ENCODE measurements at places on chromosomes 7 and 10.

GRCh38 chr10:96264938-96265337 is 6.4 kb downstream of the BLNK start:
- no peak for DNase-seq

DNA sequence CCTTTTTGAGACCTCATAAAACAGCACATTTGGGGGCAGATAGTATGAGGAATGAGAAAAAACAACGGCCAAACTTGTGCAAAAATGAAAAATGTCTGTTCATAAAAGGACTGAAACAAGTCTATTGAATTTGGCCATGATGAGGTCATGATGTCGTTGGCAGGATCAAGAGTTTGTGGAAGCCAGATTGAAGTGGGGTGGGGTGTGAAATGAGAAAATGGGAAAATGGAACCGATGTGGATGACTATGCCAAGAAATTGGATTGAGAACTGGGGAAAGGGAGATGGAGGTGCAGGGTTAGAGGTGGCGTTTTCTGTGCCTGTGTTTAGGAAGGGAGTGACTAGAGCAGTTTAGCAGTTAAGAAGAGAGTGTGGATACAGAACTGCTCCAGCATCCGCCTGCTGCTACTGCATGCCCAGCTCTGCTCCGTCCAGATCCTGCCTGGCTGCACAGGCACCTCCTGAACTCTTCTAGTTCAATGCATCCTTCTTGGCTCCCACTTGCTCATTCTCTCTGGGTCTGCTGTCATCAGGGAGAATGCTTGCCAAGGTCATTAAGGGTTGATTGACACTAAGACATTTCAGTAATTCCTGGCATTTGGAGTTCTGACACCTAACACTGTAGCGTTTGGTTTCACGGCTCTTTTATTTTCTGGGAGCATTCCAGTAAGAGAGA is 111.9 kb downstream of the GALNT17 start:
- DNase-seq, result no peak

- no peak for DNase-seq
These were observed 82.1 kb upstream of the PDGFA start for GRCh38 chr7:601595-602340.

DNA sequence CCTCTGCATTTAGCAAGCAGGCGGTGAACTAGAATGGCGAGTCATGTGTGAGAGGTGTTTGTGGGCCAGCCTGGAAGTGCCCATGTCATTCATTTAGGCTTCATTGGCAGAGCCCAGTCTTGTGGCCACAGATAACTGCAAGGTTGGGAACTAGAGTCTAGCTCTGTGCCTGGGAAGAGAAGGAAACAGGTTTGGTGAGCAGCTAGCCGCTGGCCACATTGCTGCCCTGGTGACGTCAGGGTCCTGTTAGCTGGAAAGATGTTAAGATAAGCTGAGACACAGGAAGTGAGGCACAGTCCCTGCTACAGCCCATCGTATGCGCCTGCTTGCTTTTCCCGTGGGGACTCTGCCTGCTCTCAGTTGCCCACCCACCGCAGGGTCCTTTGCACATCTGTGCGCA is 185.5 kb downstream of the CAMK1D start:
- DNase-seq, result no peak

DNA sequence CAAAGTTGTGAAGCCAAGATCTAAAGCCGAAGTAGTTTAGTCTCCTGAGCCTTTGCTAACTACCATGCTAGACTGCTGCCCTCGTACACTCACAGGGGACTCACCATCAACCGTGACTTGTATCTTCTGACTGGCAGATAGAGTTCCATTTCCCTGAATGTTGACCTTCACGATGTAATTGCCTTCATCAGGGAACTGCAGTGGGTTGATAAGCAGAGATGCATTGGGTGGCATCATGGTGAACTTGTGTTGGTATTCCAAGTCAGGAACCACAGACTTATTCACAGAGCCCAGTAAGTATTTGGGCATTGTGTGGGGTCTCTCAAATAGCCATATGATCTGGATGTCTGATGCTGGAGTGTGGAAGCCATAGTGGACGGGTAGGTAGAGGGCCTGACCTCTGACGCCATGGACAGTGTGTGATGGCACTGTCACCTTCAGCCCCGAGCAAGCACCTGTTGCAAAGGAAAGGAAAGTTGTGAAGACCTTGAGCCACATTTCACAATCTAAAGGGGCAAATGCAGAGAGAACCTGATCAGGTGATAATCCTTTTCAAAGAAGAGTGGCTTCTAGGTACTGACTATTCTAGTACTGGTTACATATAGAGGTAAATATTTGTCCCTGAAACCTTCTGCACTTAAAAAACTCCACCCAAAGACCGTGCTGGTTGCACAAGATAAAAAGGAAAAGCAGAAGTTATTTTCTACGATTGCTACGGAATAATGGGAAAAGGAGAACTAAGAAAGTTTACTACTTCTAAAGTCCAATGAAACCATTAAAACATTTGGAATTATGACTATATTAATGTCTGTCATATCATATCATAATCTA is 7.1 kb downstream of the HEPACAM2 start:
- DNase-seq, result no peak

All from NCI-H526 (cell line).